ENCODE measurements at places on chromosomes 3 and 15.

GRCh38 chr3:155423526-155424322 is 130.2 kb upstream of the STRIT1 start:
- no peak for DNase-seq

GRCh38 chr3:144200004-144200403 is 228.4 kb downstream of the DIPK2A start:
- no peak for DNase-seq

- DNase-seq, result no peak
Measured at GRCh38 chr3:5098346-5098745, 23.7 kb upstream of the ARL8B start.

- no peak for DNase-seq
Measured at GRCh38 chr15:80559320-80559693, 135.8 kb upstream of the ABHD17C start.

DNA sequence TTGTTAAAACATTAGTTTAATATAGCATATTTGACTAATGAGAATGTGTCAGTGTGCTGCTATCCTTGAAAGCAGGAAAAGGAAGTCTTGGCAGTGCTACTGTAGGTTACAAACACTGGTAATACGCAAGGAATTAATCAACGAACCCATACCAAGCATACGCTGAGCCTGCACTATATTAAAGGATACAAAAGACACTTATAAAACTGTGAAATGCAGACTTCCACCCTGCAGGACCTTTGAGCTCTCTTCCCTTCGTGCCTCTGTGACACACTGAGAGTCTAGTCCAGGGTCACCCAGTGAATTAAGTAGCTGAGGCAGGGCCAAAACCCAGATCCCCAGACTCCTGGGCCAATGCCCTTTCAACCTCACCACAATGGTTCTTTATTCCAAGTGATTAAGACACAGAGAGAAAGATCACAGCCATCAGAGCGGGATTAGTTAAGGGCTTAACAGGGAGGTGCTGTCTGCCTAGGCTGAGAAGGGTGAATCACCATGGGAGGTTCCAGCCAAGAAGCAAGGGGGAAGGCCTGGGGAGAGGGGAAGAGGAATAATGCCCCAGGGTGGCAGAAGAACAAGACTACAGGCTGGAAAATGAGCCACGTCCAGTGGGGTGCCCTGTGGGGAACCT is 6.8 kb downstream of the ANXA2 start:
- DNase-seq, result no peak

Data from CD4-positive, alpha-beta T cell treated with Interleukin-17A for 4 hours (primary cell).